ENCODE measurements at places on chromosomes 1 and 21.

- no peak for DNase-seq
These were observed 446.1 kb downstream of the TTLL7 start for GRCh38 chr1:83552820-83553219.

GRCh38 chr1:2602311-2602835 is 15.8 kb downstream of the PRXL2B start:
- DNase-seq, result no peak

- DNase-seq, result no peak
These were observed 87.5 kb downstream of the TRIM33 start for GRCh38 chr1:114423455-114423854.

- no peak for DNase-seq
These were observed 392.5 kb upstream of the PTBP2 start for GRCh38 chr1:96329121-96329520.

DNA sequence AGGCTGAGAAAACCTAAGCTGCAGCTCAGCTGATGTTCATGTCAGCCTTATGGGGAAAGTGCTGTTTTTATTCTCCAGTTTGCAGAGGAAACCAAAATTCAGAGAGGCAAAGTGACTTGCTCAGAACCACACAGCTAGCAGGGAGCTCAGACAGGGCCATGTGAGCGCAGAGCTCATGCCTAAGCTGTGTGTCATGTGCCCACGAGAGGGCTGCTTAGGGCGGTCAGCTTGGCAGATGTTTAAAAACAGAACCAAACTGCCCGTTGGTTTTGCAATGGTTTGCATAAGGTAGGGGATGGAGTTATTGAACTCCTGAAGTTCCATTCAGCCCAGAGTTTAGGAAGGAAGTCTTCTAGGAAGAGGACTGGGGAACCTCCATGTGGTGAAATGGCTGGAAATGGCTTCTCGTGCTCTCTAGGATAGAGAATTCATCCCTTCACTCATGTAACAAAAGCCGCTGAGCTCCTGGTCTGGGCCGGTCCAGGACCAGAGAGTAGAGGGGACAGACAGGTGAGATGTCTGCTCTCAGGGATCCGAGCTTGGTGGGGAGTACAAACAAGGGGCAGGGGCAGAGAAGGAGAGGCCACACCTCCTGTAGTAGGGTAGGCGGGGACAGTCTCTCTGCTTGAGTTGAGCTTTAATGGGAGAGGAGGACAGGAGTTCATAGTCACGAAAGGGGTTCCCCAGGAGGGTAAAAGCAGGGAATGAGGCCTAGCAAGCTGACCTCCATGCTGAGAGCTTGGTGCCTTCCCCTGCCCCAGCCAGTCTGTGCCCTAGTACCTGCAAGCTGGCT is 46.9 kb downstream of the ARHGEF10L start:
- DNase-seq, result no peak

DNA sequence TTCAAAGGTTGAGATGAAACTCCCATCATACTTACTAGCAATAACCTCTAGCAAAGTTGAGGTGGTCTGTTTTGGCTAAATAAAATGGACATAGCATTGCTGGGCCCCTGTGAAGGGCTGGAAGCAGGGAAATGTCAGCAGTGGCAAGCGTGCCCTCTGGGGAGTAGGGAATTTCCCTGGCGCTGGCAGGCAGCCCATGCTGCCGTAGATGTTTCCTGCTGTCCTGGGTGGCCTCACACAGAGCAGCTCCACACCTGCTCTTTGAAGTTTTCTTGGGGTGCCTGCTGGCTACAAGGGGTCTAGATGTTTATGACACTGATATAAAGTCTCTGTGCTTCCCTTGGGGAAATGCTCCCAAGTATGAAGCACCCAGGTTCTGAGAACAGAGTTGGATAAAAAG is 30.2 kb downstream of the ADARB1 start:
- no peak for DNase-seq

GRCh38 chr1:189970331-189971230 is 507.1 kb downstream of the BRINP3 start:
- DNase-seq, result no peak

- DNase-seq, result no peak
These were observed 58.6 kb upstream of the HIVEP3 start for GRCh38 chr1:41977326-41977725.

Measured in NCI-H1048 (cell line).